NCI-H1092 (cell line): ENCODE measurements at places on chromosomes 1 and 21.

- no peak for DNase-seq
Measured at GRCh38 chr1:27274204-27274603, 39.8 kb downstream of the WDTC1 start.

DNA sequence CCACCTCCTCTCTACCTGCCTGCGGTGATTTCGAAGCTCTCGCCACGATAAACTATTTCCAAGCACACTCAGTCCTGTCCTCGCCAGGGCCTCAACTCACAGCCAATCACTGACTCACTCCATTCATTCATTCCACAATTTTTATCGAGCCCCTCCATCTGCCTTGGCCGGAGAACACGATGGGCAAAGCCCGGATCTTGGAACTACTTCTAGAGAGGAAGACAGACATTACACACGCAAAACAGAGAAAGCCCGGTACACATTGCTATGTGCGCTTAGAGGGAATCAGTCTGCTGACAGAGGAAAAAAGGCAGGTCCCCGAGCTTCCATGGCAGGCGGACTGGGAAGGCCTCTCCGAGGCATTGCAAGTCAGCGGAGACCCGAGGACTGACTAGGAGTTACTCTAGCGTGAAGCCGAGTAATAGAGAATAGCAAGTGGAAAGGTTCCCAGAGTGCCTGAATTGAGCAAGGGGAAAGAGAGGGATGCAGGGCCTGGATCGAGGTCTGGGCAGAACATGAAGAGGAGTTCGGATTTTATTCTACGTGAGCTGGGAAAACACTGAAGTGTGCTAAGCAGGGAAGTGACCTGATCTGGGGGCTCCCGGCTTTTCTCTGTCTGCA is 54.2 kb upstream of the DNAJC6 start:
- no peak for DNase-seq

DNA sequence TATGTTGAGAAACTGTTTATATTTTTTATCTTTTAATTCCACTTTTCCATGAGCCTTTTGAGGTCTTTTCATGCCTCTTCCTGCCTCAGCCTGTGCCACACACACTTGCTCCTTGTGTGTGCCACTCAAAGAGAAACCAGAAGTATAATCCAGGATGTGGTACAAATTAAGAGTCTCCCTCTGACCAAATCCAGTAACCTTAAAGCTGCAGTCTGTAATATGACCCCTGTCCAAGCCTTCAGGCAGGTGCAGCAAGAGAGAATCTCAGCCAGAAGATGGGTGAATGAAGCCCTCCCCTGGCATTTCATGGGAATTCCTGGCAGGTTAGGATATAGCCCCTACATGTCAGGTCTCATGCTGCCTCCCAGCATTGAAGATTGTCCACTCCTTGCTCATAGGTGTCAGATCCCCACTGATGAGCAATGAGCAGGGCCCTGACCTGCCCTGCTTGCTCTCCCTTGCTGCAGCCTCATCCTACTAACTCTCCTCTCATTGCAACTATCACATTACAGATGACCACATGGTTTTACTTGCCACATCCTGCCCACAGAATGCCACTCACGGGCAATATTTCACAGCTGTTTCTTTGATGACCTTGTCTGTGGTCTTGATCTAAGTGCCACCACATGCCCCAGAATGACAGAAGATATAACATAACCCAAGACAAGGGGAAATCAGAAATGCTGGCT is 169.3 kb downstream of the SEC16B start:
- DNase-seq, result no peak

- no peak for DNase-seq
Measured at GRCh38 chr21:27715131-27715530, 748.2 kb upstream of the ADAMTS5 start.

- no peak for DNase-seq
Measured at GRCh38 chr1:201753492-201753891, 75.5 kb upstream of the IPO9 start.

GRCh38 chr1:158147401-158147800 is 33.3 kb upstream of the CD1D start:
- DNase-seq, result no peak

- no peak for DNase-seq
Measured at GRCh38 chr1:59124166-59124565, 172.7 kb upstream of the FGGY start.

- no peak for DNase-seq
Measured at GRCh38 chr1:77756052-77756754, 3.4 kb downstream of the USP33 start.

- DNase-seq, result no peak
Measured at GRCh38 chr21:41956926-41957729, 3.3 kb upstream of the C2CD2 start.

DNA sequence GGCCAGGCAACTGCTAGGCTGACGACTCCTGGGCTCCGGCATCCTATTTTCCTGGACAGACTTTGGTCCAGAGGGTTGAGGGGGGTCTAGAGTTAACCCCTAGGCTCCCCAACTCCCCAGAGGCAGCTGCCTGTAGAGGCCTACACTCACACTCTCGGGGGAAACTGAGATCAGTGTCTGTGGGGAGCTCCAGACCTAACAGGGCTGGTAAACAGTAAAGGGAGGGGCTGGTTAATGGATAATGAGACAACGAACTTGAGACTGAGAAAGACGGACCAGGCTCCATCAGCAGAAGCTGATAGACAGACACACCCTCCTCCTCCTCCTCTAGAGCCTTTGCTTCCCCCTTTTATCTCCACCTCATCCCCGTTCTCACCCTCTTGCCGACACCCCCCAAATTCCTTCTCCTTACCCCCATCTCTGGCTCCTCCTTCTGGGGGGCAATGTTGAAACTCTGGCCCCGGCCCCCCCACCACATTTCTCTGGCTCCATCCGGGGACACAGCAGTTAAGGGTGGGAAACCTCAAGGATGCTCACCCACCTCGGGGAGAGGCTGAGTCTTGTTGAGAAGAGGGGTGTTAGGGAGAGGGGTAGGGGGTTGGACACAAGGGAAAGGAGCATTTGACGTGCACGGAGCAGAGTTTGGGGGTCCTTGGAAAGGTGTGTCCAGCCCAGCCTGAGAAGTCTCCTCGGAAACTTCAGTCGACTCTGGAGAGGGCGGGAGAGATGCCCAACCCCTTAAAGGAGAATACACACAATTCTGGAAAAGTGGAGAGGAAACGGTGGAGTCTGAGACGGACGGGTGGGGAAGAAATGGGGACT is at the start of gene MTMR11:
TSS of gene MTMR11 (minus strand) at position 710 of the 822 bp plus-strand sequence. CDS start at position 478, 232 bp downstream.
- no peak for DNase-seq

- DNase-seq, result peak; percentile 35
Measured at GRCh38 chr1:246492611-246493245, 14.4 kb downstream of the SMYD3 start.
